ENCODE measurements at places on chromosomes 2 and 18.

GRCh38 chr2:46939626-46940359 lies 24.2 kb upstream of the MCFD2 start:
- DNase-seq, result no peak

DNA sequence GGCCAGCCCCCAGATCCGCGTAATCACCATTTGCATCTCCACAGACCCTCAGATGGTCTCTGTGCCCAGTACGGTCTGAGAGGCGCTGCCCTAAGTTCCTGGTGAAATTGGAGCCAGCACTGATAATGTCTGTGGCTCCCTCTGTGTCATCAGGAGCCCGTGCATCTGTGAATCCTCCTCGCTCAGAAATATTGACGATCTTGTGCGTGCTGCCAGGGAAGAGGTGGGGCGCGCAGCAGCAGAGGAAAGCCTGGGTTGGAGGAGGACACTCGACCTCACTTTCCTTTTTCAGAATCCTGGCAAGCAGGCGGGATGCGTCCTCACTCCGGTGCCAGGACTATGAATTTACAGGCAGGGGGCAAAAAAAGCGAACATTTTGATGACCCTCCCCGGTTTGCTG lies 686.1 kb upstream of the SALL3 start:
- DNase-seq, result no peak

GRCh38 chr2:37800176-37800858 lies 124.8 kb upstream of the RMDN2 start:
- DNase-seq, result no peak

DNA sequence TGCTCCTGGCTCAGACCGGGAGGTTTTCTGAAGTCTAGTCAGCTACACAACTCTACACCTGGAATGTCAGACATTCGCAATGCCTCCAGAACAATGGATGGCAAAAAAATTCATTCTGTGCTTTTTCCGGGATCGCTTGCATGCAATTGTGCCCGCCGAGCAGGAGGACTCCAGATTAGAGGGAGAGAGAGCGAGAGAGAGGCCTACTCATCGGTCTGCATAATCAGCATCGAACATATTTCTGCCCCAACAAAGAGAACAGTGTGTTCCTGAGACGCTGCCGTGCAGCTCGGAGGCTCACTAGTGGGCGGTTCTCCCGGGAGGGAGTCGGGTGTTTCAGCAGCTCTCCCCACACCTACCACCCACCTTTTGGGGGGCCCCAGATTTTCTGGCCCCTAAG lies 117.1 kb downstream of the KLHL29 start:
- DNase-seq, result no peak

DNA sequence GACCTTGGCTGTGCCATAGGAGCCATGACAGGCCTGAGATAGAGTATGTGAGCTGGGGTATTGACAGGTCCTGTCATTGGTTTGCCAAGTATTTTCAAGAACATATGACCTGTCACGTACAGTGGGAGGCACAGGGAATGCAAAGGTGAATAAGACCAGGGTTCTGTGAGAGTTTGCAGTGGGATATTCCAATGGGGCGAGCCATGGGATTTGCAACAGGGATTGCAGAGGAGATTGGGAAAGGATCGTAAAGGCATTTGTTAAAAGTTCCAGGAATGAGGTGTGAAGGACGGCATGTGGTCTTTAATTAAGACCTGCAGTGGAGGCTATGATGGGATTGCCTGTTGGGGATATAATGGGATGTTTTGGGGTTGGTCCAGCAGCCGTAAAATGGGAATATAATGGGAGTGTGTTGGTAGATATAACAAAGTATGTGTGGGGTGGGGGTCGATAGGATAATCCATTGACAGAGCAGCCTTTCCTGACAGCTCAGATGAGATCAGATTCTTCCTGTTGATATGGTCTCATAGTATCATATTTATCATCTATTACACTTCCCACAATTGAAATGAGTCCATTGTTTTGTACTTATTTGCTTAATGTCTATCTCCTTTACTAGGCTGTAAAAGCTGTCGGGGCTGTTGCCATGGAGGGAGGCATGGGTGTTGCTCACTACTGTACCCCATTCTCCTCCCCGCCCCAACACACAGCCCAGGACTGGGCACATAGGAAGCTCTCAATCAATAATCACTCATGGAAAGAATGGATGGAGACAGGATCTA lies 38.1 kb downstream of the PKDCC start:
- no peak for DNase-seq

DNA sequence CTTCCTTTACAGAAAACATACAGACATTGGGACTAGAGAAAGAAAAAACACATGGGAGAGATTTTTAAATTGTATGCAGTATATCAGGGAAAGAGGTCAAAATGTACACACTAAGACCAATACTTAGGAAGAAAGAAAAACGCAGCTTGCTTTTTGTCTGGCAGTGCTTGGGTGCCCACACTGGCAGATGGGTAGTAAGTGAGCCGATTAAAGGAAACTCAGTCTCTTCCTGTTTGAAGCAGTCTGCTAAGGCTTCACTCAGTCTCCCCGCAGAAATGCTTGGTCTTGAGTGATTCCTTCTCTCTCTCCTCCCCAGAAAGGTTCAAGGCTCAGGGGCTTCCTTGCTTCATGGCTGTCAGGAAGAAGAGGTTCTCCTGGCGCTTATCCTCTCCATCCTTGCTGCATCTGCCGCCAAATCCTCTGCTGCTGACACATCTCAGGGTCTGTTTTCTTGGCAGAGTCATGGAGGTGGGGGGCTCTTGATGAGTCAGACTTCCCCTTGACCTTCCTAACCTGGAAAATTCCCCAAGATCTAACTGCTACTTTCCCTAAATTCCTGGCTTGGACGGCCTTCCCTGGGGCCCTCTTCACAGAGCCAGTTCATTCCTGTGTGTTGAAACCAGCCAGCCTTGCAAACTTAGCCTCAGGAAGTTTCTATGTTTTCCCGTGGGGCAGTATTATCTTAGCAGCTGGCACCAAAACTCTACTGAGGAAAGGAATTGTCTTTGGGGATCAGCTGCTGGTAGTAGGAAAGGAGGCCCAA lies 10.5 kb upstream of the TMSB10 start:
- DNase-seq, result no peak

DNA sequence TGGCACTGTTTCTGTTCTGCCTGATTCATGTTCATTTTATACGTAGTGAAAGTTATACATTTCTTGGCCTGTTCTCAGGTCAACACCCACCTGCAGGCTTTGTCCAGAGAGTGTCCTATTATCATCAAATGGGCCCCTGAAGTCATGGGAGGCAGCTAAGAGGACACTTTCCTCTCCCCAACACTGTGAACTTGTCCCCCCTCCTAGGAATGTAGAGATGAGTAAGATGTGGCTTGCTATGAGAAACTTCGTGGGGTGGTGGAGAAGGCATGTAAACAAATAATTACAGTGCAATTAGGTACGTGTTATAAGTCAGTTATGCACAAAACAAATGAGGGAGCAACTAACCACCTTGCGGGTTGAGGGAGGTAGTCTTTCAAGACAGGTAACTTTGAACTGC lies 57.9 kb downstream of the COL4A3 start:
- DNase-seq, result no peak

GRCh38 chr2:42575458-42576064 lies 7.1 kb downstream of the MTA3 start:
- DNase-seq, result no peak

DNA sequence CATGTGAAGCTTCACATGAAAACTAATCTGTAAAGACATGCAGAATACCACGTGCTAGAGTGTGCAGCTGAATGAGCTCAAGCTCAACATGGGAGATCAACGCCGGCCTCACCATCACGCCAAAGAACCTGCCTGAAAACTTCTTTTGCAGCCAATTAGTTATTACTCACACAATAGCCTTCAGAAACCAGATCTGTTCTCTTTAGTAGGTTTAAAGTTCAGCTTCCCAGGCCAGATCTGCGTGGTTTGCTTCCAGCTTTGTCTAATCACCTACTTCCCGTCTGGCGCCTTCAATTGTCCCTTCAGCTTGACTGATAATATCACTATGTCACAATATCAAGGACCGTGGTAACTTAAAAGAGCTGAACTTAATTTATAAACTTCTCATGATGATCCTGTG lies 68.0 kb upstream of the ZNF236 start:
- no peak for DNase-seq

GRCh38 chr2:105194022-105194675 lies 47.4 kb upstream of the GPR45 start:
- DNase-seq, result no peak

DNA sequence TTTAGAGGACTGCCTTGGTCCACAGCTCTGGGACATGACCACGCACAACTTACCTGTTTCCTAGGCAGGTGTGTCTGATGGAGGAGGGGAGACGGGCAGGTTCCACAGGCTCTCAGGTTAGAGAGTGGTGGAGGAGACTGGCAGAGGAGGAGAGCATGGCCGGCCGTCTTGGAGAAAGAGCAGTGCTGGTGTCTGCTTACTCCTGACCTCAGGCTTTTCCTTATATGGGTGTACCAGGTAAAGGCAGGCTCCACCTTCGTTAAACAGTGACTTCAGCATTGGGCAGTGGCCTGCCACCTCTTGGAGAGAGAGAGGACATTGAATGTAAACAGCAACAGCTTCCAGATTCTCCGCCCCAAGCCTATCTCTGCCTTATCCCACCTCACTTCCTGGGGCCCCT lies at the start of gene CAPN13:
TSS of gene CAPN13 (minus strand) at position 198 of the 400 bp plus-strand sequence. CDS start 20,121 bp downstream, outside the sequence.
- no peak for DNase-seq

DNA sequence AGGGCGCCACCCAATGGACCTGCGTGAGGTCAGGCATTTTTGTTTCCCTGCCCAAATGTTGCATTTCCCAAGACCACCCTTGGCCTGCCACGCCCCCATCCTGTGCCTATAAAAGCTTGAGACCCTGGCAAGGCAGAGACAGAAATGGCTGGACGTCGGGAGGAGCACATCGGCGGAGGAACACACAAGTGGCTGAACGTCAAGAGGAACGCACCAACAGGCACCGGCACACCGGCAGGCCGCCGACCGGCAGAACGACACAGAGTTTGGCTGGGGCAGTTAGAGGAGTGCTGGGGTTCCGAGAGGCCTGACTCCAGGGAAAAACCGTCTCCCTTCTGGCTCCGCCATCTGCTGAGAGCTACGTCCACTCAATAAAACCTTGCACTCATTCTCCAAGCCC lies 35.9 kb downstream of the DCDC2C start:
- DNase-seq, result no peak

DNA sequence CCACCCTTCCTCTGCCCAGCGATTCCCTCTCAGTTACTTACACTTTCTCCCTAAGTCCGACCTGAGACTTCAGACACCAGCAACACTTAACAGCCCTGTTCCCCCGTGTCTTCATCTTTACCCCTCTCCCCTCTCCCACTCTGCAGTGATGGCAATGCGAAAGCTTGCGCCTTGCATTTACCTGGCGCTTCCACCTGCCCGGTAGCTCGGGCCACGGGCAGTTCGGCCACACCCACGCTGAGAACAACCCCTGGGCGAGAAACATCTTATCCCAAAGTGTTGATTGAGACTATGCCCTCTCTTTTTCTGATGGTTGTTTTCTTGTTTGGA lies 558 bp downstream of the DNAJC10 start:
- DNase-seq, result peak; percentile 54

DNA sequence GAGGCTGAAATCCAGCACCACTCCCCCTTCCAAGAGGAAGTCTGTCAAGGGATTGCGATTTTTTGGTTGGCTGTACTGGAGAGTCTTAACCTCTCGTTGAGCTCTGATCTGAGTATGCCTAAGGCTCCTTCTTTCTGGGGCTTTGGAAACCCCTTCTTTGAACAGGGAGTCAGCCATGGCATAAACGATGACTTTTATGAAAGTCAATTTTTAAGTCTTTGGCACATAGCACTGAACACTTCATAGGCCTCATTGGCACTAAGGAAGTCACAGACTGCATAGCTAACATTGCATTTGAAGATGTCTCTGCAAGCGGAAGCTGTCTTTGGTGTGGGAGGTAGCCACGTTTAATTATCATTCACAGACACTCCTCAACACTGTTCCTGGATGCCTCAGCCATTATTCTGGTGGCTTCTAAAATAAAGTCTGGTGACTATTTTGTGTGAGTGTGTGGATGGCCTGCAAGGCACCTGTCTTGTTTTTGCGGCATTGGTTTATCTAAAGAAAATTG lies 148.2 kb upstream of the NCK2 start:
- no peak for DNase-seq

- no peak for DNase-seq
These were observed 314.9 kb downstream of the ERBB4 start for GRCh38 chr2:212223696-212224095.

GRCh38 chr2:165203689-165204559 lies at the start of gene SCN3A:
TSS of gene SCN3A (minus strand) at chr2:165204050. CDS start at chr2:165176394, 27,656 bp downstream.
- peak; percentile 83 for DNase-seq

DNA sequence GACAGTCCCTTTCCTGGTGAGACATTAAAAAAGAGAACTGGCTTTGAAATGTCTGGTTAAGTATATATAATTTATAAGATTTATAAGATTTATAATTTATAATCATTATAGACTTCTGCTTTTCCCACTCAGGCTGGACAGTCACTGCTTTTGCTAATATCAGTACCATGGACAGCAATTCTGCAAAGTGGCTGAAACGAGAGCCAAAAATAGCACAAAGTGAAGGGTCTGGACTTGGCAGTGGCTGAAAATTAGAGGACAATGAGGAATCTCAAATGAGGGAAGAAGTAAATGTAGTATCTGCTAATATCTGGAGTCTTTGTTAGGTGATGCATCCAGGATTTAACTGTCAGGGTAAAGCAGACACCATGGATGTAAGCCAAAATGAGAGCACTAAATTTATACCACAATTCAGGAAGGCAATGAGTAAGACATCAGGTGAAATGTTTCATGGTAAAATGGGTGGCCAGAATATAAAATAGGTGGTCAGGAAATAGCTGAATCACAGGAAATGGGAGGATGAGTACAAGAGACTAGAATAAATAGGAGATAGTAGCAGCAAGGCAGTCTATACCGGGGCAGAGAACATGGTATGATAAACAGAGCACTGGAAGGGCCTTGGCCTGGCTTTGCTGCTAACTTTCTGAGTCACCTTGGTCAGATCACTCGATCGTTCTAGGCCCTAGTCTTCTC lies 39.6 kb upstream of the BOD1L2 start:
- DNase-seq, result no peak

DNA sequence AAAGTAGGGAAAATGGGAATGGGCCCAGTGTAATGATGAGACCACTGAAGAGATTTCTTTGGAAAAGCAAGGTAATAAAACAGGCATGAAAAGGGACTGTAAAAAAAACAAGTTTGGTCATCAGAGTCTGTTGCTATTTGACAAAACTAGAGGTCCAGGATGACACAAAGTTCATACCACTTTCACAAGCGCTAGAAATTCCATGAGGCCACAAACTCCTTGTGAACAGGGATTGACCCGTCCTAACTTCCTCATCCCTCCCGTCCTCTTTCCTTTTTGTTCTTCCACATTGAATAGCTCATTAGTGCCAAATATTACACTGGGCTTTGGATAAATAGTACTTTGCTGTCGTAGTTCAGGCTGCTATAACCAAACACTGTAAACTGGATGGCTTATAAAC lies 188.8 kb upstream of the EPC2 start:
- DNase-seq, result no peak

- no peak for DNase-seq
These were observed 65.9 kb downstream of the TMEM247 start for GRCh38 chr2:46545015-46545839.

DNA sequence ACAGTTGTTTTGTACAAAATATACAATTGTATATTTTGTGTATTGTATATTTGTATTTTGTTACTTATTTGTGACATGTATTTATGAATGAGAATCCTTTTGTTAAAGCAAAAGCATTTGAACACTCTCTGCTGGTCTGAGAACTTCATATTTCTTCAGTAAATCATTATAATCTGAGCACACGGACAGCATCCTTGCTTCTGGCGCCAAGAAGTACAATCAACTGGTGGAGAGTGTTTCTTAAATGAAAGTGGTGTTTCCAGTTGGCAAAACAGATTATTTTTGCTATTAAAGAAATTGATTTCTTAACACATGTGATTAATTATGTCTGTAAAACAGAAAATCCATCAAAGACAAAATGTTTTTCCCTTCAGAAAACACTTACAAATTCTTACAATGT lies 95.1 kb upstream of the COPS8 start:
- no peak for DNase-seq
